Activated CD8-positive, alpha-beta memory T cell treated with anti-CD3 and anti-CD28 coated beads for 1 hour (primary cell): ENCODE measurements at places on chromosomes 3 and 15.

GRCh38 chr3:29412110-29412509 is 131.2 kb downstream of the RBMS3 start:
- DNase-seq: no peak

DNA sequence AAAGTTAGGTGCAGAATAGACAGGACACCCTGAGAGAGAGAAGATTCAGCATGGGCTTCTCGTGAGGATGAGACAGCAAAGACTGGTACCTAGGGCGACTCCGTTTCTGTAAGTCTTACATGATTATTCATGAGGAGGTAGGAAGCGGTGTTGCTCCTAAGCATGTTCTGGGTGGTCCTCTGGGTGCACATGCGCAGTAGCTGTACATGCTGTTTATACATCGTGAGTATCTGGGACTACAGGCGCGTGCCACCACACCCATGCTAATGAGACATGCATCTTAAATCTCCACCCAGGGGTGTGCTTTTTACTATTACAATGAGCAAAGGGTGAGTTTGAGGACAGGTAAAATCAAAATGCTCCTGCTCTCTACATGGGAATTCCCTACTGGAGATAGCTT is 12.3 kb downstream of the ALPK3 start:
- DNase-seq: no peak

DNA sequence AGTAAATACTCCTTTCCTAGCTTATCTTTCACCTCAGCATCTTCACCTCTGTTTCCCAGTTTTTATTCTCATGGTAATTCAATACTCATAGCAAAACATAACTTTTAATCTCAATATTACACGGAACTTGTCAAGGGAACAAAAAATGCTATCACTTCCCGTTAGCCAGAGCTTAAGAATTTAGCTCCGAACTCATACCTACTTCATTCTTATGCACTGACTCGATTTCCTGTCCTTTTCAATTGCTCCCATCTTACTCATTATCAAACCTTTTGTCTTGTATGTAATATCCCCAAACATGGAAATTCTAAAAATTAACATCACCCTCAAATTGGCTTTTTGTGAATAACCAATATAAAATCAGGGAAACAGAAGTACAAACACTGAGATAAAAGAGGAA is 28.2 kb downstream of the MYEF2 start:
- DNase-seq: no peak

- DNase-seq: no peak
These were observed 5.5 kb downstream of the CTDSPL start for GRCh38 chr3:37867144-37867543.
